HCEC 1CT (cell line): ENCODE measurements at places on chromosomes 6 and 20.

GRCh38 chr6:153085239-153085638 lies 45.8 kb downstream of the RGS17 start:
- DNase-seq, result no peak

DNA sequence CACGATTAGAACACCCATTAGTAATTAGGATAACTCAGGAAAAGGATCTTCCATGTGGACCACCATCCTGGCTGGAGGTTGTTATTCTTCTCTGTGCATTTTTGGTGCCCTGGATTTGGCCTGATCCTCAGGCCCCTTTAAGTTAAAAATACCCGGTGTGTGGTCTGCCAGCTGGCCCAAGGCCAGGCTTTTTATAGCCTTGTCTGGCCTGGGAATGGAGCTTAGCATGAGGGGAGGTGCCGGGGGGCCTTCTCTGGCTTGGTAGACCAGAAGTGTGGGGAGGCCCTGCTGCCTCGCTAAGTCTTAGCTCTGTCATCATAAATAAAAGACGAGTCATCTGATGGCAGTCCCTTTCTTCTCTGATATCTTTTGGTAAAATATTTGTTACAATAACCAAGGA lies 71.4 kb downstream of the ARID1B start:
- no peak for DNase-seq

- no peak for DNase-seq
These were observed 76.8 kb upstream of the SIRPG start for GRCh38 chr20:1734269-1734858.

DNA sequence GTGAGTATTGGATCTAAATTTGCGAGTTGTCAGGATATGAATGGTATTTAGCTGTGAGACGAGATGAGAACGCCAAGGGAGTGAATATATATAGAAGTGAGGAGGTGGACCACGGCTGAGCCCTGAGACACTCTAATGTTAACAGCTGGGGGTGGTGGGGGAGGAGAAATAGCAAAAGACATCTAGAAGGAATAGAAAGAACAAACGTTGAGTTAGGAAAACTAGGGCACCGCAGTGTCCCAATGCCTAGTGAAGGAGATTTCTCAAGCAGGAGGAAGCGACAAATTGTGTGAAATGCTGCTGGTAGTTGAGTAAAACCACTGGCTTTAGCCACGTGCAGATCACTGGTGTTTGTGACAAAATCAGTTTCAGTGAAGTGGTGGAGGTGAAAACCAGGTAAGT lies 56.9 kb downstream of the CD164 start:
- DNase-seq, result no peak

DNA sequence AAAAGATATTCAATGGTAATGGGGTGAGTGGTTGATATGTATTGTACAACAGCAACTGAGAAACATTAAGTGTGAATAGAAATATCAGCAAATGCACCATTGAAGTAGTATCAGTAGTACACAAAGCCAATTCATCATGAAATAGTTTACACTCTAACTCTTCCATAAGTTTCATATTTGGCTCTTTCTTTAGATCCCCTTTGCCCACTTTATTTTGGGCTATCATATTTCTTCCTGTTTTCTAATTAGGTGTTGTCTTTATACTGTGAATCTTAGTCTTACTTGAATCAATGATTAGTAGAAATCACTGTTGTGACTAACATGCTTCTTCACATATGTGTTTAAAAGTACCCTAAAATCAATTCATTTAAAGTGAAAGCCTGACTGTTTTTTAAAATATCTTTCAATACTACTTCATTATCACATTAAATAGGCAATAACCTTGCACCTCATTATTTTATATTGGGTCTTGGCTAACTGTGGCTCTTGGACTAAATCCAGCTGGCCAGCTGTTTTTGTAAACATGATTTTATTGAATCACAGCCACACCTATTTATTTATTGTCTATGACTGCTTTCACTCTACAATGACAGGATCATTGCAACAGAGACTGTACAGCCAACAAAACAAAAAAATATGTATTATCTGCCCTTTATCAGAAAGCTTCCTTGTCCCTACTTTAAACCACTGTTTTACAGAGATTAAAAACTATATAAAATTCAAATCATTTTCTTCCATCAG lies 38.9 kb downstream of the EYS start:
- no peak for DNase-seq

- no peak for DNase-seq
These were observed 234.6 kb upstream of the ID4 start for GRCh38 chr6:19602434-19603013.

- no peak for DNase-seq
These were observed 70.3 kb upstream of the SLC22A23 start for GRCh38 chr6:3526962-3527650.
